ENCODE measurements at places on chromosomes 3 and 15.

- no peak for DNase-seq
Measured at GRCh38 chr3:153061938-153062528, 100.0 kb upstream of the RAP2B start.

- DNase-seq, result no peak
Measured at GRCh38 chr3:38411591-38411990, 42.1 kb upstream of the ACVR2B start.

DNA sequence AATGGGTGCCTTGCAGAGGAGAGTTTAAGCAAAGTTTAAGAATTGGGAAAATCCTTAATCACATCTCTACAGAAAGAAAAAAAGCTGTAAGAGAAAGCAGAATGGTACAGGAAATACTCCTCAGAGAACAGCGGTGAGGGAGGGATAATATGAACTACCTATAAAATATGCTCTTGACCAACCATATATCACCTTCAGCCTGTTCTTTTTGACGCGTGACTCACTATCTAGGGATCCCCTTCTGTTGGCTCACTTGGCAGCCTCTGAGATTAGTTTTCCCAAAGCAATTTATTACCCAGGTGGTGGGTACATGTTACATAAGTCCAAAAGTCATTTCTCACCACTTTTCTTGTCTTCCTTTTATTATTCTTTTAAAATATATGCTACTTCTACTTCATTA, 97.7 kb downstream of the CNTN6 start:
- no peak for DNase-seq

- DNase-seq, result no peak
Measured at GRCh38 chr3:72517921-72518424, 330.3 kb downstream of the SHQ1 start.

GRCh38 chr3:20055020-20055775, 15.0 kb downstream of the KAT2B start:
- DNase-seq, result no peak

DNA sequence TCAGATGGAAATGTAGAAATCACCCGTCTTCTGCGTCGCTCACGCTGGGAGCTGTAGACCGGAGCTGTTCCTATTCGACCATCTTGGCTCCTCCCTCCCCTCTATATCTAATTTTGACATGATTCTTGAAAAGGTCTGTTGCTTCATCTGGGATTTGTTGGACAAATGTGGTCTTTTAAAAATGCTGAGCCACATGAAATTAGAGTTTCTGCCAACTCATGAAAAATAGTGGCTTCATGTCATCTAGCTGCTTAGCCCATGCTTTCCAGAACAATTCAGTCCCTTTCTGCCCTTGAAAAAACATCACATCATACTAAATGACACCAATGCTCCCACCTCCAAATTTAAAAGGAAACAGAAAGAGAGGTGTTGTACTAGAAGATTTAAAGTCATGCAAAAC, 148.6 kb upstream of the EIF1B start:
- no peak for DNase-seq

- no peak for DNase-seq
Measured at GRCh38 chr3:50523279-50523811, 19.9 kb upstream of the CACNA2D2 start.

GRCh38 chr3:191255156-191255555, 56.1 kb downstream of the OSTN start:
- DNase-seq, result no peak

DNA sequence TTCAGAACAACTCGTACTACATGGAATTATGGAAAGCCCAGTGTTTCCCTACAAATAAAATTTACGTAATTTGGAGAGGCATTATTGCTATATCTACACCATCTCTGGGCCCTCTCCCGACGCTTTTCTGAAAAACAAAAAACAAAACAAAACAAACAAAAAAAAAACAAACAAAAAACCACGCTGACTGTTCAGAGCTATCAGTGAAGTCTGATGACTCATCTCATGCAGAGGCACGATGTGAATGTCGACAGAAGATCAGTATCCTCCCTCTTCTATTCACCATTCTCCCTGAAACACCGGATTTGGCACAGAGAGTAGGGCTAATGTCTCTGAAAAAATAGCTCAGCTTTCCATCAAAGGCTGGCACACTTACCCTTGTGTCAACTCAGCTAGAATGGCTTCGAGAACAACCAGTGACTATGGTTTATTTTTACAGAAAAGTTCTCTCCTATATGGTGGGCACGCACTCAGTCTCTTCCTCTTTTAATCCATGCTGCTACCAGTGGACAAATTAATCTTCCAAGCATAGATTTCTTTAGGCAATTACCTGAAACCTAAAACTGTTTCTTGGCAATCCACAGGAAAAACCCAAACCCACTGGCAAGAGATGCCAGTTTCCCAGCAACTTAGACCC, 1.5 kb downstream of the CRBN start:
- DNase-seq, result no peak

DNA sequence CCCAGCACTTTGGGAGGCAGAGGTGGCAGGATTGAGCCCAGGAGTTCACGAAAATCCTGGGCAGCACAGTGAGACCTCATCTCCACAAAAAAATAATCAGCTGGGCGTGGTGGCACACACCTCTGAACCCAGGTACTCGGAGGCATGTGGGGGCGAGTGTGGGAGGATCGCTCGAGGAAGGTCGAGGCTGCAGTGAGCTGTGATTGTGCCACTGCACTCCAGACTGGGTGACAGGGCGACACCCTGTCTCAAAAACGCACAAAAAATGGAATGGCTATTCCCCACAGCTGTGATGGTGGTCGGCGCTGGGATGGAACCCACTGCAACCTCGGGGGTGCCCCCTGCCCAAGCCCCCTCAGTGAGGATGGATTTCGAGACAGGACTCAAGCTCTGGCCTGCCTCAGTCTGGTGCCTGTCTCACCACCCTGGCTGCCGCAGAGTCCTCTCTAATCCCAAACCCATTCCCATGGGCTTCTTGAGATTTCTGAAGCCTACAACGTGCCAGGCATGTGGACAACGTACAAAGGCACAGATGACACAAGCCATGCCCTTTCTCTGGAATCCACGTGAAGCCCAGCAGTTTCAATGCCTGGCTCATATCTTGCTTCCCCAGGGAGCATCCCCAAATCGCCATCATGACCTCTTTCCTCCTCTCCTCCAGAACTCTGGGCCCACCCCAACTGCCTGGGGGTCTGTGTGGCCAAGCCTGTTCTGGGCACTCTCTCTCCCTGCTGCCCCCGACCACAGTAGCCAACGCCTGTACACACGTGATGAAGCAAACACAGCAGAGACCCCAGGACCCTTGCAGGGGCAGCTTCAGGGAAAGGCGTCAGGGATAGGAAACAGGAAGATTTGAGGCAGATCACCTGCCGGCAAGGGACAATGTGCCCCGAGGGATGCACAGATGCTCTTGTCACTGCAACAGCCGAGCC, 32.4 kb downstream of the ADAMTS17 start:
- DNase-seq, result no peak

- no peak for DNase-seq
Measured at GRCh38 chr3:101998256-101998926, 149.1 kb downstream of the NFKBIZ start.

DNA sequence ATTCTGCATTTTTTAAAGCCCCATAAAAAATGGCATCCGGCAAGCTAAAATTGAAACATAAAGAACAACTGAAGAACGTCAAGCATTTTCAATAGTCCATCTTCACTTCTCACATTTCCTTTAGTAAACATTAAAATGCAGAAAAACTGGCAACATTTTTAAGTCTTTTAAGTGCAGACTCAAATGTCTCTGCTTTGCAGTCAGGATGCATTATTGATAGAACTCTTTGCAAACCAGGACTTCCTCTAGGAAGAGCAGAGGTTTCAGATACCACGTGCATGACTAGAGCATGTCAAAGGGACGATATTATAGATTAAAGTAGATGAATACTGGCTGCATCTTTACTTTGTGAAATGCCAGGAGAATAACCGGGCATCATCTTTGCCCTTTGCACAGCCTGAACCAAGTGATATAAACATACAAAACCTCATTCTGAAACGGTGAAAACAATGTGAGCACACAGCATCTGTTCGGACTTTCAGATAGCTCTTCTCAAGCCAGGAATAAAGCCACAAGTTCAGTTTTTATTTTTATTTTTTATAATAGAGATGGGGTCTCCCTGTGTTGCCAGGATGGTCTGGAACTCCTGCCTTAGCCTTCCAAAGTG, 65.1 kb downstream of the LDHAL6B start:
- no peak for DNase-seq

GRCh38 chr3:179732661-179733348, 80.0 kb downstream of the USP13 start:
- no peak for DNase-seq

DNA sequence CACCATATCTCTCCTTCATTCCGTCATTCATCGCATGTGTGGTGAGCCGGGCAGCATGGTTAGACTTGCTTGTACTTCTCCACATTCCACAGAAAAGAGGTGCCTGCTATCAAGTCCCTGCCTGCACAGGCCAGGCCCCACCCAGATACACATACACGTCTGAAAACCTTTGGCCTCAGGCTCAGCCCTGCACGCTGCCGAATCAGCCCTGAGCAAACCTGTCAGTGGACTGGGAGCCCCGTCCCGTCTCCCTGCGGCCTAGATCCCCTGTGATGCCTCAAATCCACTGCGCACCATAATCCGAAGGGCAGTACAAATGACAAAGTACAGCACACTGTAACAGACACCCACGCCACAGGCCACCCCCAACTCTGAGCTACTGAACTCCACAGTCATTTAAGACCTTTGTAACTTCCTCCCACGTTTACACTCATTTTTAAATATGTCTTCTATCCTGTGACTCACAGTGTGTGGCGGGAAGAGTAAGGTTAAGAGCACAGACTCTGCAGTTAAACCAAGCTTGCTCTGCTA, 67.1 kb downstream of the MB21D2 start:
- DNase-seq, result no peak

GRCh38 chr3:185831195-185831594, 6.4 kb upstream of the IGF2BP2 start:
- no peak for DNase-seq

DNA sequence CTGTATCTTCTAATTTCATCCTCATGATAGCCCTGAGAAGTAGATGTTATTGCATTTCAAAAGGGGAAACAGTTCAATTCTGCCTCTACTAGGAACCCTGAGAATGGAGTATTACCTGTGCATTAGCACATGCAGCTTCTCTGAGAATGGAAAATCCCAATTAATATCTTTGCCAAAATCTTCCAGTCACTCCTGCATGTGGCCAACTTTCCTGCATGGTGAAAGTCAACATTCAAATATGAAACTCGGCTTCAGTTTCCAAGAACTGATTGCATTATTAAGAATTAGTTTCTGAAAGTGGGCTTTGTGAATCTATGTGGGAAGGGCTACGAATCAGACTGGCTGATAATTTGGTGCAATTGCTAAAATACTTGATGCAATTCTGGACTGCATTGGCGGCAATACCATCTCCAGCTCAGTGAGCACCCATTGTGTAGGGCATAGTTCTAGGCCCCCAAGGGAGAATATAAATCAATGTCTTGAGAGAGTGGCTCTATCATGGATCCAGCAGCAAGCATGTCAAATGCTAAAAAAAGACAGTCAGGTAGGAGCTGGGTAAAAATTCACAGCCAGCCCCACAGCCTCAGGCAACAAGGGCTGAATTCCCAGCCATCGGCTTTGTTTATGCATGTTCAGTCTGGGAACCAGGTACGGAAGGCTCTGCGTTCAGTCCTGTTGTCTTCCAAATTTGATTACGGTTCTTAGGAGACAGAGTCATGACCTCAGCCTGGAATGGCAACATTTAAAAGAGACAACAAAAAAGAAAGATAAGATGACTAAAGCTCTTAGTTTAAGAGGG, 18.8 kb upstream of the BCL6 start:
- DNase-seq, result no peak

GRCh38 chr3:108006077-108006771, 84.6 kb downstream of the CD47 start:
- no peak for DNase-seq

GRCh38 chr3:118059096-118059495, 975.5 kb downstream of the IGSF11 start:
- DNase-seq, result no peak

DNA sequence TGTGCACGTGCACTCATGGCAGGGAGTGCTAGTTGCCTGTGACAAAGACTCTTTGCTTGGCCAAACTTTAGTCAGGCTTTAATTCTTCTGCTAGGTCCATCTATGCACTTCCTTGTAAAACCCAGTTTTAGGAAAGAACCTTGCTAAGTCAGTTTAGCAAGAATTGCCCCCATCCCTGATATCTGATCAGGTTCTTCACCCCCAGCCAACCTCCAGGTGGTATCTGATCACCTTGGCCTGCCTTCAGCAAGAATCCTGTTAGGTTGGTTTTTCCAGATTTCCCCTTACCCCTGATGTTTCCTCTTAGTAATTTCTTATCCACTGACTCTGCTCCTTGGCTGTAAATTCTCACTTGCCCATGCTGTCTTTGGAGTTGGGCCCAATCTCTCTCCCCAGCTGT, 8.4 kb downstream of the HSPBAP1 start:
- DNase-seq, result no peak

GRCh38 chr15:95323796-95324195, 1006.7 kb upstream of the NR2F2 start:
- no peak for DNase-seq

- no peak for DNase-seq
Measured at GRCh38 chr15:78407608-78408354, 30.2 kb upstream of the IREB2 start.

DNA sequence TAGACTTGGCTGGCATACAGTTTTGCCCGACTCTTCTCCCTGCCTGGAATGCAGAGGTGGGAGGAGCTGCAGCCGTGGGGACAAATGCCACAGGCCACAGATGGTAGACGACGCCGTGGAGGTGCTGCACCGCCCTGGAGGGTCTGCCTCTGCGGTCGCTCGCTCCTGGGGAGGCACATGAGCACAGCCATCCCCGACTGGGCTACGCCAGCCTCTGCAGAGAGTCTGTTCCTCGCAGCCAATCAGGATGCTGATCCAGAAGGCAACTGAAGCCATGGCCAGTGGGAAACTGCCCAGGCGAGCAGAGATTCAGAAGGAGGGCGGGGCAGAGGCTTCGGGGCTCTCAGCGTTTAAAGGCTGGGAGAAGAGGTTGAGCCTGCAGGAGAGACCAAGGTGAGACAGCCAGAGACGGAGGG, 11.9 kb upstream of the LRRC15 start:
- DNase-seq, result no peak

GRCh38 chr3:72661115-72661457, 187.2 kb downstream of the SHQ1 start:
- DNase-seq, result no peak

GRCh38 chr3:43894176-43895049, 203.7 kb downstream of the ABHD5 start:
- DNase-seq, result no peak

DNA sequence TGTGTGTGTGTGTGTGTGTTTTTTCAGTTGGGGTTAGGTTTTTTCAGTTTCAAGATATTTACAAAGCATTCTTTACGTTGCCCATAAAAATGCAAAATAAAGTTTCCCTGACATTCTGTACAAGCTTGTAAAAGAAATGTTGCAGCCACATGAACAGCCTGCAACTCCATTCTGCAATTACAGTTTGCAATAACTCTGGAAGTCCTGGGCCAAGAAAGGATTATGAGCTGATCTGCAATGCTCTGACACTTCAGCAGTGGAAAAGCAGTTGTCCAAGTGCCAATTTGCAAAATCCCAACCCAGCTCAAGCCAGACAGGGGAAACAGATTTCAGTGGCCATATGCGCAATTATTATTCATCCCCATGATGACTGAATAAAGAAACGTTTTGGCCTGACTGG, 322.1 kb downstream of the MEX3B start:
- DNase-seq, result no peak

- DNase-seq, result no peak
Measured at GRCh38 chr3:100630664-100631063, 21.3 kb downstream of the ADGRG7 start.

- DNase-seq, result no peak
Measured at GRCh38 chr3:5479229-5479799, 291.8 kb downstream of the EDEM1 start.

Data from activated CD4-positive, alpha-beta T cell treated with anti-CD3 and anti-CD28 coated beads for 1 hour (primary cell).